A172 (cell line): ENCODE measurements at places on chromosomes 13 and 19. TPM values are rescaled to one million over a fixed set of nuclear protein-coding genes. Genes with fewer than 3 reads are reported as not detected.

Gene ZNF66
- 1.3 and 1.5 TPM in 2 replicates for total RNA-seq

Gene GARIN5A
- total RNA-seq, result 1.6 TPM in 1 of 2 replicates, not detected in the other

DNA sequence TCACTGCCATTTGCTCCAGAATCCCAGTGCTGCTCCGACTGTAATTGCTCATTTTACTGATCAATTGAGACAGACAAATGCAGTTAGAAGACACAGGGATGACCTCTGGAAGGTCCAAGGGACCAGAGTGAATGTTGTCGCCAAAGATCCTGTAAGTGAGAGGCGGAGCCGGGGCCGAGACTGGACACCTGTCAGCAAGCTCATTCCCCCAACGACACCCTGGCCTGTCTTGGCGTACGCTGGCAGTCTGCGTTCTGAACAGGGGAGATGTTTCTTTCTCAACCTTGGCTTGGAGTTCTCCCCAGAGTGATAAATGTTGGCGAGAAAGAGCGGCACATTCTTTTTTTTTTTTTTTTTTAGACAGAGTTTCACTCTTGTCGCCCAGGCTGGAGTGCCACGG lies 24.2 kb downstream of the GADD45B start:
- DNase-seq, result no peak

DNA sequence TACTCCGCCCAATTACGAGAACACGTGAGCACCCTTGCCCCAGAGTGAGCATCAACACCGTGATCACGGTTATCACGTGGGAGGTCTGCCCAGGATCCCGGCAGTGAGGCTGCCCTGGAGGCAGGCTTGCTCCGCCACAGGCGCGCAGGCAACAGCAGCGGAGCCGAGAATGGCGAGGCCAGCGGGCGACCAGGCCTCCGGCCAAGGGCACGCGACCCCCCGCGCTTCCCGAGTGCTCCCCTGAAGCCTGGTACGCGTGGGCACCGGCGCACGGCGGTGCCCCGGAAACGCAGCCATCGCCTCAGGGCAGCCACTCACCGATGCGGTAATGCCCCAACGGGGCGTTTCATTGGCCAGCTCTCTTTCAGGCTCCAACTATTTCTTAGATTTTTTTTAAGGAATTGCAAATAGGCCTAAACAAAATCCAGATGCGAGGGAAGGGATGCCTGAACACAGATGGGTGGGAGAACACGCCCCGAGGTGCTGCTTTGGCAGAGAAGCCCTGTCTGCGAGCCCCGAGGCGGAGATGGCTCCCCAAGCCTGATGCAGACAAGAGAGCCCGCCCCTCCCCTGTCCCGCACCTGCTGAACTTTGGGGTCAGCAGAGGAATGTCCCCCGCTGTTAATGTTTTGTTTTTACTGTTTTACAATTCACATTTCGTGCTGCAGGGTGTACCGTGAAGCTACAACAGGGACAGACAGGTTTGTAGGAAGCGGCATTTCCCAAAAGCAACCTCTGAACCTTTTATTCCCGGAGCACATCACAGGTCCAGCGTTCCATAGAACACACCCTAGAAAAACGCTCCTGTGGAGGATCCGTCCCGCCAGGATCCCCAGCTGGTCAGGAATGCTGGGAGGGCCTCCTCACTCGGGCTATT lies 132.7 kb downstream of the ZDHHC20 start:
- DNase-seq, result peak; percentile 23
